Renal cortex interstitium (tissue), 15 donors: ENCODE measurements at places on chromosomes 4 and X.

DNA sequence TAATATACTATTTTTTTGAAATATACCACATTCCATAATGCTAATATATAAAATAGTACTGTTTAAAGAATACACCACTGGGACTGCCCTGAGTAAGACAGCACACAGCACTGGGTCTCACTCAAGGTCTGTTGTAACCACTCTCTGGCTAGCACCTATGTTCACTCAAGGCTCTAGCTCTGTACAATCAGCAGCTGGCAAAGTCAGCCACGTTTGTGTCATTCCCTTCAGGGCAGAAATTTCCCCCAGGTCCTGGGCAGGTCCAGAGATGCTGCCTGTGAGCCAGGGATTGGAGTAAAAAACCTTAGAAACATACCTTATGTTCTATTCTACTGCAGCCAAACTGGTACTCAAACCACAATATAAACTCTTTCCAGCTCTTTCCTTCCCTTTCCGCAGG, 1160.2 kb upstream of the ADGRL3 start:
- no peak for DNase-seq

DNA sequence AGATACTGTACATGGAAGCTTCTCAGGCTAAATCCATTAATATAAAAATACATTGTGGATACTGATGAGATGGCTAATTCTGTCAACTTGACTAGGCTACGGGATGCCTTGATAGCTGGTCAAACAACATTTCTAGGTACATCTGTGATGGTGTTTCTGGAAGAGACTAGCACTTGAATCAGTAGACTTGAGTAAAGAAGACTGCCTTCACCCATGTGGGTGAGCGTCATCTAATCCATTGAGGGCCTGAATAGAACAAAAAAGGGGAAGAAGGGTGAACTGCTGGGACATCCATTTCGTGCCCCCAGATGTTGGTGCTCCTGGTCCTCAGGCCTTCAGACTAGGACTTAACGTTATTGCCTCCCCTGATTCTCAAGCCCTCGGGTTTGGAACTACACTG, 3.7 kb upstream of the SRP72 start:
- DNase-seq = no peak

DNA sequence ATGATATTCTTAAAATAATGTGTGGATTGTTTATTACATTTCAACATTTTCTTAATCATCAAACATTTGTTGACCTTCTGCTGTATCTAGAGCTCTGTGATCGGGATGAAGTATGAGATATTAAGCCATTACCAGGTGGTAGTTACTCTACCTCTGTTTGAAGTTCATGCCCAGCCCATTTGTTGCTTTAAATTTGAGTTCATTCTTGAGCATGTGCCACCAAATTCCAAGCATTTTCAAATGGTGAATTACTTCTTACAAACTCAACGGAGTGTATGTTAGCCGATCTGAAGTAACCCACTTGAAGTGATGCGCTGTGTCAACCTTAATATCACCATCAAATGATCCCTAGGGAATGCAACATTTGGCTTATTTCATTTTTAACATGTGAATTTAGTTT, 7.3 kb upstream of the DTHD1 start:
- DNase-seq = no peak

GRCh38 chr4:10074076-10074766, 42.4 kb downstream of the WDR1 start:
- no peak for DNase-seq

- DNase-seq = no peak
Measured at GRCh38 chrX:23656091-23656490, 11.2 kb upstream of the PRDX4 start.

GRCh38 chr4:75371915-75372314, 142.3 kb downstream of the RCHY1 start:
- DNase-seq = no peak
